ENCODE measurements at places on chromosomes 2 and 18.

- no peak for DNase-seq
Observed at GRCh38 chr2:200705305-200706041, 106.2 kb upstream of the BZW1 start.

DNA sequence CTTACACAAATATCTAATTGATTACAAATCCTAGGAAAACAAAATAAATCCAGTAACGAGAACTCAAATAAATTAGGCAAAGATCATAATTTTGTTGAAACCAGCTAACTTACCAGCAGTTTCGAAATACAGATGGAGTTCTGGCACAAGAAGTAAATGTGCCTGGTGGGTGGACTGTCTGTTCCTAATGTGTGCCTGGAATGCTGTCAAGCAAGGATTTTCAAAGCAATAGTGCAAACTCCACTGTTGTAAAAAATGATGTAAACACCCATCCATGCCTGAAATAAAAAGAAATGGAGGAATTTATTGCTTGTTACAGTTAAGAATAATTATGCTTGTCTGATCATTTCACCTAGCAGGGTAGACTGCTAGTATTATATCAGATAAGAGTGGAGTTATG is 423.9 kb upstream of the MAP2 start:
- no peak for DNase-seq

DNA sequence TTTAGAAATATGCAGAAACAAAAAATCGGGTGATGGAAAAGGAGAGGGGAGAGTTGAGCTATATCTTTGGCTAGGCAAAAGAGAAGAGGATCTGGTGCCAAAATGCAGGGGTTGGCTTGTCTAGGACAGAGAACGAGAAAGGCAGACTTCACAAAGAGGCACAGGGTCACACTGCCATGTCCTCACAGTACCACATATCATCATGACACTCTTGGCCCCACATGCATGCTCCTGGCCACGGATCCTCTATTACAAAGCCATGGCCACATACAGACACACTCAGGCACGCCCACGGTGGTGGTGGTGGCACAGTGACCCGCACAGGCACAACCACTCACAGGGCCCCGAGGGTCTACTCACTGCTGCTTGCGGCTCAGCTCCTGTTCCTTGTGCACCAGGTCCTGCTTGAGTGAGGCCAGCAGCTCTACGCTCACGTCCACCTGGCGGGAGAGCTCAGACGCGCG is 15.9 kb downstream of the FBXO41 start:
- DNase-seq = no peak

DNA sequence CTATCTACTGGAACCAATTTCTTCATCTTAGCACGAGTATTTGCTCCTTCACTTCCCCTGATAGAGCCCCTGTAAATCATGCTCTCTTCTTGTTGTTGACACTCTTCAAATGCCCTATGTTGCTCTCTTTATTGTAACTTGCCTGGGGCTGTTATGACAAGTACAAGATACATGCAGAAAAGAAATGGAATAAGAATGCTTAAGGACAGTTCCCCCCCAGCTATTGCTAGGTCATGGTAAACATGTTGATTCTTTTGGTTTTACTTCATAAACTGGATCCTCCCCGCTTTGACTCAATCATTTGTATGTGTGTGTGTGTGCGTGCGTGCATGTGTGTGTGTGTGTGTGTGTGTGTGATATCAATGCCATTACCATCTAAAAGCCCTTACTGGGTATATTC is 368.5 kb upstream of the CNTNAP5 start:
- DNase-seq = no peak

- DNase-seq = no peak
Observed at GRCh38 chr2:176536439-176537133, 267.3 kb downstream of the MTX2 start.

- no peak for DNase-seq
Observed at GRCh38 chr2:21658269-21658668, 534.5 kb downstream of the TDRD15 start.

- DNase-seq = no peak
Observed at GRCh38 chr2:235293061-235293460, 200.8 kb upstream of the AGAP1 start.

GRCh38 chr2:75587954-75588587 is 27.3 kb upstream of the EVA1A start:
- DNase-seq = no peak

DNA sequence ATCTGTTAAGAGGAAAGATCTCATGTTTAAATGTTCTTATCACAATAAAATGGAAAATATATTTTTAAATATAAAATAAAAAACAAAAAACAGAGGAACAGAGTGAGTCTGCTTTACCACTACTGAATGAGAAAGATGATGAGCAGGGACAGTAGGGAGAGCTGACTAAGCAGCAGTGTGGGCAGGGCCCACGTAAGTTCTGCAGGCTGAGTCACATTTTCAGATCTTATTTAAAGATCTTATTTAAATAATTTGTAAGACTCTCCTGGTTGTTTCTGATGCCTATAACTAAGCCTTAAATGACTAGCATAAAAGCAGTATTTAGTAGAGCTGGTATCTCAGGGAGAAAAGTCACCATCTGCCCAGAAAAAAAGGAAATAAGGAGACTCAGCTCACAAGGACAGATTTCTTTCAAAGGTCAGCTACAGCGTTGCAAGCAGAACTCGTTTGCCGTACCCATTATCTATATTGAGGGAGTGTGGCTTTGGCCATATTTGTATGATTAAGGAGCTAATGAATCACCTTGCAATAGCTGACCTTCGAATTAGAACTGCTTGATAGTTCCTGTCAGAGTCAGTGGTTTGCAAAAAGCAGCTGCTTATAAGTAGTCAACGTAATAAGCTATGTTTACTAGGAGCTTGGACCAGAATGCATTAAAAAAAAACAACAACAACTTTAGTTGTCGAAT is 322.1 kb upstream of the CHAC2 start:
- DNase-seq = peak; percentile 22

DNA sequence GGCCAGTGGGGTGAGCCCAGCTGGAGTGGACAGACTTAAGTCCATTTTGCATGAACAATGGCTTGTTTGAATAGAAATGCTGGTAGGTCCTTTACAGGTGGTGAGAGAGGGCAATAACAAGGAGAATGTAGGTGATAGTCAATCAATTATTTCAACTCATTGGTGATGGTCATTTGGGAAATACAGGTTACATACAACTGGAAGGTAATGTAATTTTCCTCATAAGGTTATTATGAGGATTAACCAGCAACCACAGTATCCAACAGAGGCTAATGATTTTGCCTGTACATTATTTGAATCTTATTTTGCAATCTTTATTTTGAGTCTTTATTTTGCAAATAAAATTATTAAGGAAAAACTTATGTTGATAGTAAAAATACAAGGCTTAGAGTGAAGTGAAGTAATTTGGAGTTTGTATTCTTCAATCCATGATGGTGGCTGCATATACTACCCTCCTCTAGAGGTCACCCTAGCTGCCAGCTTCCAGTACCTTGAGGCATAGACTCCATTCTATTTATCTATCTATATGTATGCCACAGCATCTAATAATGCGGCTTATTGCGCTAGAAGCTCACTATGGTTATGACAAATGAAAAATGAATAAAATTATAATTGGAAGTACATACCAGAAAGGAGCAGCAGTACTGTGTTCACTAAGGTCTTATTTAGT is 20.5 kb upstream of the HNMT start:
- no peak for DNase-seq

- DNase-seq = no peak
Observed at GRCh38 chr2:100821255-100821910, 1.4 kb downstream of the NPAS2 start.

DNA sequence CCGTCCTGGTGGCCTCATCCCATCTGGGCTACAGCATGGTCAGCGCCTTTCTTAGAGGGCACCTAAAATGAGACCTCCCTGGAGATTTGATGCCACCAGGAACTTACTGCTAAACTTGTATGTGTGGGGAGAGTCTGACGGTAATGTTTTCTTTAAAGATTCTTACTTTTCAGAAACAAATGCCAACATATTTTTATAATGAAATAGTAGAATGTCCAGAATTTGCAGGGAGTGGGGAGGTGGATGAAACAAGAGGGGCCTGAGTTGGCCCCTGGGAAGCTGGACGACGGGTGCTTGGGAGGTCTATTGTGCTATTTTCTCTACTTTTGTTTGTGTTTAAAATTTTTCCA is 118.8 kb upstream of the CTDP1 start:
- no peak for DNase-seq

DNA sequence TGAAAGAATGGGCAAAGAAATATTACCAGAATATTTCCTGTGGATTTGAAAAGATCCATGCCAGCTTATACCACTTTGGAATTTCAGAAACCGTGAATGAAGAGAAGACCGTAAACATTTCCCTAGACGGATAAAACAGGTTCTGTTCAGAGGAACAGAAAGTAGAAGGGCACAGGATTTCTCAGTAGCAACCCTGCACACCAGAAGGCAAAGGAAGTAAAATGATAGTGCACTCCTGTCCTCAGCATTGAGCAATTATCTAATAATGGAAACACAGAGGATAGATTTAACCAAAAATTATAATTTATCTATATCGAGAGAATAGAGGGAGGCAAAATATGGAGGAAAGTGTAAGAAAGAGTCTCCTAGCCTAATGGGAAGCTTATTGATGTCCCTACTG is 87.0 kb upstream of the ITGA6 start:
- no peak for DNase-seq

- DNase-seq = no peak
Observed at GRCh38 chr18:8928847-8929780, 173.4 kb upstream of the NDUFV2 start.

DNA sequence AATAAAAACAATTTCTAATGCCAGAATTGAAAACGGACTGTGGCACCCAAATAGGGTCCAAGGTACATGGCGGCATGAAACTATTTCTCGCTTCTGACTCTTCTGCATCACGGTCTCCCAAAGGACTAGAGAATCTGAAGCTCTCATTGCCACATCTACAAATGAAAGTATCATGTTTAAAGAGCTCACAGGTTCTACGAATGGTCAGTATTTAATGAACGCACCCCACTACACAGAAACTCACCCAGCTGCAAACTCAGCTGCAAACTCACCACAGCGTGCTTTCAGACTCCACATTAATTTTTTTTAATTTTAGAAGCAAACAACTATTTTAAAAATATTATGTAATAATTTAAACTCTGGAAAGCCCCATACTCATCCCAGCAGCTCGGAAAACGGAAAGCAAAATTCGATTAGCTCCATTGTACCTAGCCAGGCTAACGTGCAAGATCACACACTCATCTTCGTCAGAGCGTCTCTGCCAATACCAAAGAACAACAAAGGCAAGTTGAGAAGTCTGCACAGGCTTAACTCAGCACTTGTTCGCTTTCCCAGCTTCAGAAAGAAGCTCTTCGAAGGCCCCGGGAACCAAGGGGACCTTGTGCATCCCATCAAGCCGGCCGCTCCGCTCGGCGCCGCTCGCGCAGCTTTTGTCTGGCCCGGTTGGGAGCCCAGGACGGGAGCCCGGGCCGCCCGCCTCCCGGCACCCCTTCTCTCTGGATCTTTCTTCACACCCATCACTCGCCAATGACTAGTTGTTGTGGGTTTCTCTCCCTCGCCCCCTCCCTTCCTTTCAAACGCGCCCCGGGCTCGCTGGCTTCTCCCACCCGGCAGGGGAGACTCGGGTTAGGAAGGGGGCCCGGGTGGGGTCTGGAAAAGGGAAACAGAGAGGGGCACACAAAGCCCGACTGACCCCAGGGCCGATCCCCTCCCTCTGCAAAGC is 785 bp downstream of the CLASP1 start:
- DNase-seq = peak; percentile 43

DNA sequence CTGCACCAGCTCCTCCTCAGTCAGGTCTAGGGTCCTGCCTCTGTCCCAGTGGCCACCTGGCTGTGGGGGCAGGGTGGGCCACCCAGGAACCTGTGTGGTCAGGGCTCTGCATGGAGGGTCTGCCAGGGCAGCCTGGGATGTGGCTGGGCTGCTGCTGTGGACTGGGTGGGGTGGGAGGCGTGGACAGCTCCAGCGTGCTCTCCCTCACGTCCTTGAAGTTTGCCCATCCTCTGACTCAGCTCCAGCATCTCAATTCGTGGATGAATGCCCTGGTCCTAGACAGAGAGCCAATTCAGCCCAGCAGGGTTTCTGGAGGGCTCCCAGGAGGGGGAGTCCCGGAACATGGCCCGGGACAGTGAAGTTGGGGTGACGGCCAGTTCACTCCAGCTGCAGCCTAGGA is 64.3 kb upstream of the EPAS1 start:
- no peak for DNase-seq

- DNase-seq = no peak
Observed at GRCh38 chr18:24757134-24757533, 296.7 kb downstream of the HRH4 start.

DNA sequence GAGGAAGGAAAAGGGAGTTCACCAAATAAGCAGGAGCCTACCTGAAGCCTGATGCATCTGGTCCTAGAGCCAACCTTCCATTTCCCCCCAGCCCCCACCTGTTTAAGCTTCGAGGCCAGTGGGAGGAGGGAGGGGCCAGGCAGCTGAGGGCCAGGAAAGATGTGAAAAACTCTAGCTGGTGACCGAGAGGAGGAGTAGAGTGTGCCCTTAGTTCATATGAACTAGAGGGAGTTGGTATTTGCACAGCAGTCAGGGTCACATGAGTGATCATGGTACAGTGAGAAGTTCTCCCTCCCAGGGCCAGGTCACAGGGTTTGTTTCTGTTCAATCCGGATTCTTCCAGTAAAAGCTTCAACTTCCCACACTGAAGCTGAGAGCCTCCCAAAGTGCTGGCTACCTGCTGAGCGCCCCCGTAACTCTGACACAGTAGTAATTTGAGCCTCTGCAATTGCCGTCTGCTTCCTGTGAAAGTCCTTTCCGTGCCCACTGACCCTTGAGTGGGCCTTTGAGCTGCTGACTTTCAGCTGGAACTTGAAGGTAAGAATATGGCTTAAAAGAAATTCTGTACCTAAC is at the start of gene SULT1C2:
SULT1C2 (plus strand) TSS at position 362 of the 573 bp plus-strand sequence. CDS start 4,773 bp downstream, outside the sequence.
- DNase-seq = no peak

- DNase-seq = no peak
Observed at GRCh38 chr2:42752816-42753813, 10.8 kb downstream of the OXER1 start.

GRCh38 chr18:48295586-48296311 is 113.4 kb downstream of the ZBTB7C start:
- DNase-seq = no peak

DNA sequence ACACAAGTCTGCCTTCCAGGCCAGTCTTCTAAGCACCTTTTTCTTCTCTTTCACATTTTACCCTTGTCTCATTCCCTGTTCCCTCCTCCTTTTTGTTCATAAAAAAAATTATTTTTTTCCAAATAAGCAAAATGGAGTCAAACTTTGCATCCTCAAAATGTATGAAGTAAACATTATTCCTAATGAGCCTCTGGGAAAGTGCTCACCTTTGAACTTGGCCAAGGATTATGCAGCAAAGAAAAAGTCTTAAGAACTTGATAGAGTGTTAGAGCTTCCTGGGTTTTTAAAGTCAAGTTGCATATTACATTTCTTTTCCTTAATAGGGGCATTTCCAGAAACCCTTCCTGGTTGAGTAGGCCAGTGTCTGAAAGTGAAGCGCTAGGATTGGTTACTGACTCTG is 31.6 kb downstream of the EPAS1 start:
- no peak for DNase-seq

DNA sequence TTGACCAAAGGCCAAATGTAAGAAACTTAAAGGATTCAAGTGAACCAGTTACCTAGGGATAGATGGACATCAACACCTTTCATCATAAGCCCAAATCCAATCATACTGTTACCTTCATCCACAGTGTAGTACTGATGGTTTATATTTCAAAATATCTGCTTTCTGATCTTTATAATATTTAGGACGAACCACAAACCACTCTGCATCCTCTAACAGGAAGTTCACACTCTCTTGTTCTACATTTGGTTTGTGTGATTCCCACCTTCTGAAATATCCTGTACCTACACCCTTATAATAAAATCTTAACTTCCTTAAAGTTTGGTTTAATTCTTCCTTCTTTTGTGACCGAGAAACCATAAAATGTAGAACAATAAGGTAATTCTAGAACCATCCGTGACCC is 535.7 kb upstream of the CHAC2 start:
- no peak for DNase-seq
